ENCODE measurements at places on chromosomes 11 and 22.

DNA sequence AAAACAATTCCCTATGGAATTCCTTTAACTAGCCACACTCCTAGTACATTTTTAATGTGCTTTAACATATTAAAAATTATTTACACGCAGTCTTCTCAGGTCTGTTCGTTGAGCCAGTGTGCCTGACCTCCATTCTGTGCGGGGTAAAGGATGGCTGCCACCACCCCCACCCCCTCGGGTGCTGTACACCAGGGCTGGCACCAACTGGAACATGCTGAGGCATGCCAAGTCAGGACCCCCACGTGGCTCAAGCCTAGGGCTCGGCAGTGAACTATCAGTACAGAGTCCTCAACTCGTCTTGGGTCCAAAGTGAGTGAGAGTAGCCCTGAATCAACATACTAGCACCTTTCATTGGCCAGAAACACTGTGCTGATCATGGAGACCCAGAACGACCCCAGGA lies 32.5 kb upstream of the PHF21B start:
- peak; percentile 75 for DNase-seq

DNA sequence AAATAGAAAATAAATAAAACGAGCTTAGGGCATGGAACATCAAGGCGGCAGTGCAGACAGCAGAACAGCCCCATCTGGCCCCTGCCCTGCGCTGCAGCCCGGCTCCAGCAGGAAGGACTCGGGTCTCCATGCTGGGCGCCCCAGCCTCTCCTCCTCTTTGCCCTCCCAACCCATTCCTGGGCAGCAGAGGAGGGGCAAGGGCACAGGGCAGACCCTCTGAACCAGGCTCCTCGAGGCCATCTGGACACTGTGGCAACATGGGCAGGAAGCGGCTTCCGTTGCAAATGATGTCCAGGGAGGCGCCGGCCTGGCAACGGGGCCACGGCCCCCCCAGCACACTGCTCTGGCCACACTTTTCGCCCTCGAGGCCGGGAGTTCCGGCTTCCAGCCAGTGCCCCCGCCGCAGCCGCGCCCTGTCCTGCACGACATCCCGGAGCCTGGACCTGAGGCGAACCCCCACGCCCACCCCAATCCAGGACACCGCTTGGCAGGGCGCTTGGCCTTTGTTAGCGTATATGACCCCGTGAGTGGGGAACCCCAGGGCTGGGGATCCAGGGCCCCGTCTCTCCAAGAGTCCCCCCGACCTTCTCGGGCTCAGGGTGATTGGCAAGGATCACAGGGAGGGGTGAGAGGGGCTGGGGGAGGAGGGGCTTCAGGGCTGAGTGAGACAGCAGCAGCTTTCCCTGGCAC lies 192.1 kb downstream of the IGLL1 start:
- DNase-seq, result no peak

DNA sequence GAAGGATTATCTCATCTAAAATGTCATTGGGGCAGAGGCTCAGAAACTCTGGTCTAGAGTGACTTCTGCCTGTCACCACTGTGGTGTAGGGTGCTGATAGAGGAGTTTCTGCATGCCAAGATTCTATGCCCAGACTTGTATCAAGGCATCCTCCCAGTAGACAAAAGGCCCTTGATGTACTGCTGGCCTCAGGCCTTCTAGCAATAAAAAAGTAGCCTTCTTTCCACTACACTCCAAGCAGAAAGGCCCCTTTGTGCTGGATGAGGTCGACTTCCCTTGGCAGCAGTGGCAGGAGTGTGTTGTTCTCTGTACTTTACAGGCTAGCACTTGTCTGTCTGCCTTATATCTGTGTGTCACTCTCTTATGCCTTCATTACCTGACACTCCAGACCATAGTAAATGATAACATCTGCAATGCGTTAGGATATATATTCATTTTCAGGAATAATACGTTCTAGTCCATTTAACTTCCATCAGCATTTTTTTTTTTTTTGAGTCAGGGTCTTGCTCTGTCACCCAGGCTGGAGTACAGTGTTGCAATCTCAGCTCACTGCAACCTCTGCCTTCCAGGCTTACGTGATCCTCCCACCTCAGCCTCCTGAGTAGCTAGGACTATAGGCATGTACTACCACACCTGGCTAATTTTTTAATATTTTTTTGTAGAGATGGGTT lies 49.5 kb upstream of the RRM1 start:
- peak; percentile 73 for DNase-seq

DNA sequence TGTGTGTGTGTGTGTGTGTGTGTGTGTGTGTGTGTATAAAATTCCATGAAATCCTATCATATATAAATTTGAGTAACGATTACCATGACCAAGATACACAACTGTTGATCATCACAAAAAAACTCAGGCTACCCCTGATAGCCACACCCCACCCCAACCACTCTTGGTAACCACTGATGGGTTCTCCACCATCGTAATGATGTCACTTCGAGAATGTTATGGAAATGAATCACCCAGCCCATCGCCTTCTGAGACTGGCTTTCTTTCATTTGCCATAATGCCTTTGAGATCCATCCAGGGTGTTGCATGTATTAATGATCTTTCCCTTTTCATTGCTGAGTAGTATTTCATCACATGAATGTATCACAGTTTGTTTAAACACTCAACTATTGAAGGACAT lies 496.0 kb downstream of the MIAT start:
- DNase-seq, result no peak

DNA sequence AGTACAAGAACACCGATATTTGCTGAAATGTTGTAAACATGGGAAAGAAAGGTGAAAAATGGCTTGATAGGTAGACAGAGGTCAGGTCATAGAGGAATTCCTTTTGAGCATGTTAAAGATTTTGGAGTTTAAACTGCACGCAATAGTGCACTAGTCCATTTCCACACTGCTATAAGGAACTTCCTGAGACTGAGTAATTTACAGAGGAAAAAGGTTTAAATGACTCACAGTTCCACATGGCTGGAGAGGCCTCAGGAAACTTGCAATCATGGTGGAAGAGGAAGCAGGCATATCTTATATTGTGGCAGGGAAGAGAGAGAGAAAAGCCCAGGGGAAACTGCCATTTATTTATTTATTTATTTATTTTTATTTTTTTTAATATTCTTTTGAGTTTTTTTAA lies 5.0 kb downstream of the OR10A5 start:
- no peak for DNase-seq

- DNase-seq, result peak; percentile 89
These were observed 667 bp downstream of the RAB6A start for GRCh38 chr11:73760135-73760678.

DNA sequence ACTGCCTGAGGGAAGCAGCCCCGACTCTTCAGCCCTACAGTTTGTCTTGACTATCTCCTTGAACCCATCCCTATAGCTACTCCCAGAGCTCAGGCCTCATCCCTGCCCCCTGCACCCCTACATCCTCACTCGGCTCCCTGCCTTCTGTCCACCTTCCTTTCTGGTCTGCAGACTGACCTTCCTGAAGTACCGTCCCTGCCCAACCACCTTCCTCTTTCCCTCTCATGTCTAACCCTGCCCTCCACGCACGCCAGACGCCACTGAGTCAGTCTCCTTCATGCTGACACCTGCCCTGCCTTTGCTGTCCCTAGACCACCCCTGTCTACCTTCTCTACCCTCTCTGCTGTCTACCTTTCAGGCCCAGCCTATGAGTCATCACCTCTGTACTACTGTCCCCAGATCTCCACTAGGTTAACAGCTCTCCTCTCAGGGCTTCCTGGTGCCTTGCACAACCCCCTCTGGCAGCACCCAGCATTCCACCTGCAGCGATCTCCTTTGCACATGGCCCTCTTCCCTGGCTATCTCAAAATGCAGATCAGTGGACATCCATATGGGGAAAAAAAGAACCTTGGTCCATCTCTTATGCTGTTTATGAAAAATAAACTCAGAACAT lies 8.9 kb downstream of the KCTD21 start:
- DNase-seq, result no peak

- no peak for DNase-seq
These were observed 123.4 kb upstream of the ANO1 start for GRCh38 chr11:69954756-69955155.

- DNase-seq, result no peak
These were observed 13.0 kb upstream of the FLI1 start for GRCh38 chr11:128680906-128681305.

DNA sequence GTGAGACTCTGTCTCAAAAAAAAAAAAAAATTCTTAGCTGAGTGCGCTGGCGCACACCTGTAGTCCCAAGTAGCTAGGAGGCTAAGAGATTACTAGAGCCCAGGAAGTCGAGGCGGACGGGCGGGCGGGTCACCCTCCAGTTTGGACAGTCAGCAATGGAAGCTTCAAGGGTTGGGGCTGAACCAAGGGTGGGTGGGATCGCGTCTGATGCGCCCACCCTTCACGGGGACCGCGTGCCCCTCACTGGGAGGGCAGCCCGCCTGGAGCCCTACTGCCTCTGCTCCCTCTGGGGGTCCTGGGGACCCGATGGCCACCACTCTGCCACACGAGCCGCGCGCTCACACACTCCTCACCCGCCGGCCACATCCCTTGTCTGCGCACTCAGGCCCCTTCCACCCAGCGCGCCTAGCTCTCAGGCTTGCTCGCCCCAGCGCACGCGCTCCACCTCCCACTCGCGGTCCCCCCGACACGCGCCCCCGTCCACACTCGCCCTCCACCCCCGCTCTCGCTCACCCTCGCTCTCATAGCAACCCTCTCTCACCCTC lies 494 bp downstream of the CHID1 start:
- DNase-seq, result no peak

GRCh38 chr11:116580799-116581198 lies 192.0 kb downstream of the BUD13 start:
- DNase-seq, result peak; percentile 88

GRCh38 chr11:116294630-116295029 lies 478.2 kb downstream of the BUD13 start:
- no peak for DNase-seq

DNA sequence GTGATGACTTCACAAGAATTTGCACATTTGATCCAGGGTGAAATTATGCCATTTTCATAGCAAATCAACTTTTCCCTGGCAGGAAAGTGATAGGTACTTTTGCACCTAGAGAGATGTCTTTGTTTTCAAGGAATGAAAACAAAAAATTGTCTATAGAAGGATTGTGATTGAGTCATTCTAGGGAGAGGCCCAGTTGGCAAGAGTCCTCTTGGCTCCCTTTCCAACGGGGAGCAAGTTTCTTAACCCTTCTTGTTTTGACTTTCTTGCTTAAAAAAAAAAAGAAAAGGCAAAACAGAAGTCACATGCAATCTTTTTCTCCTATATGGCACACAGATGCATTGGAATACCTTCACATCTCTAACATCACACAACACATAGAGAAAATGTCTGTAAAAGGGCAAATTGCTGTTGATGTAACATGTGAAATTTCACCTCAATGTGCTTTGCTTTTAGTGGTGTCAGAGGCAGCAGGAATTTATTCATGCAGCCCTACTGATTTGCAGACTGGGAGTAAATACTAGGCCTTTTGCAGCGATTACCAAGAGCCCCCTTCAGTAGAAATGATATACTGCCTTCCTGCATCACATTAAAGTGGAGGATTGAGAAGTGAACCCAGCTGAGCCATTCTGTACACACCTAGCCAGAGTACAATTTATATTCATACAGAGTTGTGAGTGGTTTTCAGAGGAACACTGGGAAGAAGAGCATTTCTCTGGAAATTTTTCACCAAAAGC lies 290.7 kb upstream of the MPPED2 start:
- no peak for DNase-seq

DNA sequence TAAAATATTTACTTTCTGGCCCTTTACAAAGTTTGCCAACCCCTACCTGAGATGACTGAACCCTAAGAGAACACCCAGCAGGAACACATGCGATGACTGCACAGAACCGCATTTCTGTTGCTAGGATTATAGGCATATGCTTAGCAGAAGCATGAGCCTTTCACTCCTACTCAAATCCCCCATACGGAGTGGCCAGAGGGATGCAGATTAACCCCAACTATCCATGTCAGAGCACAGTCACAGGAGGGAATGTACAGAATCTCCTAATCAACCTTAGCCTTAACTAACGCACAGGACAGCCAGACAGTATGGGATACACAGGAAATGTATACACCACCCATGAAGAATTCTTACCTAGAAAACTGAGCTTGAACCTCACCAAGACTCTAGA lies 6.2 kb downstream of the HPS4 start:
- DNase-seq, result no peak

- no peak for DNase-seq
These were observed 45.2 kb upstream of the LIPT2 start for GRCh38 chr11:74538680-74539079.

- no peak for DNase-seq
These were observed 179.2 kb downstream of the DBX1 start for GRCh38 chr11:19980957-19981669.

GRCh38 chr11:46361283-46362155 lies 14.3 kb downstream of the DGKZ start:
- peak; percentile 48 for DNase-seq

DNA sequence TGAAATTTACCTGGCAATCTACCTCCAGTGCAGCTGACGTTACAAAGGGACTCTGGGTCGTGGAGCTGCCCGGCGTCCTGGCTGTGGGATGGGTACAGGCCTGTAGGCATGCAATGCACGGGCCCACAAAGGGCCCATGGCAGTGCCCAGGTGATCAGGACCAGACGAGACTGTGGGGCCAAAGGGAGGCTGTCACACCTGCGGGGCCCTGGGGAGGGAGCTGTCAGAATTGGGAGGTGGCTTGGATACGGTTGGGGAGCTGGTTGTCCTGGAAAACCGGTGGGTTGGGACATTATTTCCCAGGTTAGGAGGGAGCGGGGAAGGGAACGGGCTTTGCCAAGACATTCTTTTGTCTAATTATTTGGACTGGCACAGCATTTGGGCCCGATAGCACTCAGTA lies 958.5 kb downstream of the BRD1 start:
- DNase-seq, result no peak

DNA sequence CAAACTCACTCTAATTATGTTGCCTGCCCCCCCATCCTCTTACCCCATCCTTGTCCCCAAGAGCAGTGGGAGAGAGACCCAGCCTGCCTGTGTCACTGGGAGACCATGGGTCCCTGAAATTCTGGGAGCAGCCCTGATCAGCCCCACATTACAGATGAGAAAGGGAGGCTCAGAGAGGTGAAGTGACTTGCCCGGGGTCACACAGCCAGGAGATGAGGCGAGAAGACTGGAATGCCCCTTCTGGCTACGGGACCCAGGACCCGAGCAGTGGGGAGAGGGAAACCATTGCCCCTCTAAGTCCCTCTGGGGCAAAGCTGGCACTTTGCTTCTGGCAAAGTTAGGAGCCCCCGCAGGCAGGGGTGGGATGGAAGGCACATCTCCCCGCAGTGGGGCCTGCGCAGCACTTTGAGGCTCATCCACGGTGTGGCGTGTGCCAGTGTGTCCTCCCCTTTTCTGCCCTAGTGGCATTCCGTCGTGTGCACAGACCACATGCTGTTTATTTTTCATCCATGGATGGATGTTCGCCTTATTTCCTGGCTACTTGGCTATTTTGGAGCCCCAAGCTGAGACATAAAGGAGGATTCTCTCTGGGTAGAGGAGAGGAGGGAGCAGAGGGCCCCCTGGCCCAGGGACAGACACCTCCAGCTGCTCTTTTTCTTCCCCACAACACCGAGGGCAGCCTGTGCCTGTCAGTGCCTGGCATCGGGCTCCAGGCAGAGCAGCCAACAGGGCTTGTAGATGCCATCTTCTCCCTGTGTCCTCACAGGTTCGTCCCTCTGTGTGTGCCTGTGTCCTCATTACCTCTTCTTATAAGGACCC lies 3.7 kb upstream of the FGF3 start:
- no peak for DNase-seq

GRCh38 chr11:102361086-102362031 lies 14.3 kb downstream of the BIRC2 start:
- peak; percentile 17 for DNase-seq
